ENCODE measurements at places on chromosomes 7 and 10. TPM values are rescaled to one million over a fixed set of nuclear protein-coding genes. Genes with fewer than 3 reads are reported as not detected.

DNA sequence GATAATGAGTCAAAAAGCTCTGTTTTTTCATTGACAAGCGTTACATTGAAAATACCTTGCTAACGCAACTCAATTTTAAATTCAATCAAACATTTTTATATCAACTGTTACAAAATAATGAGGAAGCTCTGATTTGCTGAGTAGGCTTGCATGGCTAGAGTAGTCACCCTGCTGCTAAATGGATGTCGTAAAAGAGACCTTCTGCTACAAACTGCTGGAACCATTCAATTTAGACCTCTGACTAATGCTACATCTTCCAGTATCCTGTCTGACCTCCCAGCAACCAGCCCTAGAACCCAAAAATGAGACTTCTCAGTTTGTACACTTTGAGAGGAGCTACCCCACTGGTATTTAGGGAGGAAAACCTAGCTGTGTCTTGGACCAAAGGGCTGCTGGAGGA is 84.0 kb upstream of the ELMO1 start:
- no peak for DNase-seq

Gene TAS2R60
- total RNA-seq = not detected

DNA sequence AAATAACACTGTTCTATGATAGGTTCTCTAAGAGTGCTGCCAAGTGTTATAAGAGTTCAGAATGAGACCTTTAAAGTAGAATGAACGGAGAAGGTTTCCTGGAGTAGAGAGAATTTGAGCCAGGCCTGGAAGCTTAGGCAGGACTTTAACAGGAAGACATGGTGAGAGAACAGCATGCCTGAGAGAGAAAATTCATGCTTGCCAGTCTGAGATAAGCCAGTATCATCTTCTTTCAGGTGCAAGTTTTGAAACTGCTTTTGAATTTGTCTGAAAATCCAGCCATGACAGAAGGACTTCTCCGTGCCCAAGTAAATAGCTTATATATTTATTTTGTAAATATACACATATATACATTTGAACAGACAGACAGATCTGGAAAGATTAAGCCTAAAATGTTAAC is 22.1 kb downstream of the ARMC10 start:
- DNase-seq = no peak

DNA sequence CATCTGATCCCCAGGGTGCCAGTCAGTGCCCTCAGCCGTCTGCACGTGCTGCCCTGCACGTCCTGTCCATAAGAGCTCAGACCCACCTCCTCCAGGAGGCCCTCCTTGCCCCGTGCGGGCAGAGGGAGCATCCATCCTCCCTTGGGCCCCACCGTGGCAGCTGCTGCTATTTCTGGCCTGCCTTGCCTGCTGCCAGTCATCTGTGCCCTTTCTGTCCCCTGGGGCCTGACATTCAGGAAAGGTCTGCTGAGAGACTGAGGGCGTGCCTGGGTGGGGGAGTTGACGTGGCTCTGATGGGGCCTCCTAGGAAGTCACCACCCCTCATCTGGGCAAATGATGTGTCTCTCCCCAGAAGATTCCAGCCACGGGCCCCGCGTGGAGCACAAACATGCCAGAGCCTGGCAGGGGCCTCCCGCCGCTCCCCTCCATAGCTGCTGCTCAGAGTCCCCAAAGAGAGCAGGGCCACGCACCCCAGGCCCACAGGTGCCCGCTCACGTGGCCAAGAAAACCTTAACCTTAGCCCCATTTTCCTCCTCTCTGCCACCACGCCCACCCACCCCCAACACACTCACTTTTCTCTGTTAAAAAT is 21.8 kb downstream of the DPYSL4 start:
- DNase-seq = no peak

GRCh38 chr10:75390178-75390577 is 11.4 kb downstream of the ZNF503 start:
- DNase-seq = no peak

GRCh38 chr10:117460846-117461765 is 81.4 kb upstream of the EMX2 start:
- DNase-seq = peak; percentile 93

Gene LRRC61
- 86.5 TPM for total RNA-seq

DNA sequence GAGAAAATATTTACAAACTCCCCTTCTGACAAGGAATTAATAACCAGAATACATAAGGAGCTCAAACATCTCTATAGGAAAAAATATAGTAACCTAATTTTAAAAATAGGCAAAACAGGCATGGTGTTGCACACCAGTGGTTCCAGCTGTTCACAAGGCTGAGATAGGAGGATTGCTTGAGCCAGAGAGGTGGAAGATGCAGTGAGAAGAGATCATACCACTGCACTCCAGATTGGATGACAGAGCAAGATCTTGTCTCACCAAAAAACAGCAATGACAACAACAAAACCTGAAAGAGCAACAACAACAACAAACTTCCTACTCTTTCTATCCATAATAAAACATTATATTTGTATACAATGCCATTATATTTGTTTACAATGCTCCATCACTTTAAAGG is 304.4 kb upstream of the CNTNAP2 start:
- no peak for DNase-seq

DNA sequence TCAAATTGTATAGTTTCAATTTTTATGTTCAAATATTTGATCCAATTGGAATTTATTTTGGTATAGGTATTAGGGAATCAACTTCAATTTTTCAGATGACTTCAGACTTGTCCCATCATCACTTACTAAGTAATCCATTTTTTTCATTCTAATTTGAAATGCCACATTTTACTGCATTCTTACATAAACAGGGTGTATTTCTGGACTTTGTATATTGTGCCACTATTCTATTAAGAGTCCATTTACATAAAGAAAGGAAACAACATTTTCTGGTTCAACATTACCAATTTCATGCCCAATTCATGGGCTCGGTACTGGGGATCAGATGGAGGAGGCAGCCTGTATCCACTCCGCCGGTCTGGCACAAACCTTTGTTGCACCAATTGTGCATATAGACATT is 15.8 kb downstream of the ECD start:
- no peak for DNase-seq

Gene NEURL1
- 0.05 TPM for total RNA-seq

GRCh38 chr7:115195208-115195607 is 273.3 kb downstream of the MDFIC start:
- DNase-seq = no peak

DNA sequence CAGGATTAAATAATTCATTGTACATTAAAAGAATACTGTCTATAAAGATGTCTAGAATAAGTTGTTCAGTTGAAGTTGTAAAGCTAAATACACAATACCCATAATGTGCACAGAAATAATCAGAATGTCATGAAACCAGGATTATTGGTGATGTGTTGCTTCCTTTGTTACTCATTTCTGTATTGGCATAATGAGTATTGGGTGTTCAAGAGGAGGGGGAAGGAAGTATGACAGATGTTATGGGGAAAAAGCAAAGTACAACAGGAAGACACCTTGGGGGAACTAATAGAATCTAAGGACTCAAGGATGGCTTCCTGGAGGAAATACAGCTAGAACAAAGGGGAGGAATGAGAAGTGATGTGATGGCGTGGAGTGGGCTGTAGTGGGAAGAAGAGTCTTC is 15.0 kb downstream of the ANKRD1 start:
- DNase-seq = no peak

Gene GBX1
- not detected for total RNA-seq

Gene PNLIP
- not detected for total RNA-seq

Gene PLA2G12B
- total RNA-seq = 0.05 TPM

Gene PLOD3
- total RNA-seq = 31.3 TPM

DNA sequence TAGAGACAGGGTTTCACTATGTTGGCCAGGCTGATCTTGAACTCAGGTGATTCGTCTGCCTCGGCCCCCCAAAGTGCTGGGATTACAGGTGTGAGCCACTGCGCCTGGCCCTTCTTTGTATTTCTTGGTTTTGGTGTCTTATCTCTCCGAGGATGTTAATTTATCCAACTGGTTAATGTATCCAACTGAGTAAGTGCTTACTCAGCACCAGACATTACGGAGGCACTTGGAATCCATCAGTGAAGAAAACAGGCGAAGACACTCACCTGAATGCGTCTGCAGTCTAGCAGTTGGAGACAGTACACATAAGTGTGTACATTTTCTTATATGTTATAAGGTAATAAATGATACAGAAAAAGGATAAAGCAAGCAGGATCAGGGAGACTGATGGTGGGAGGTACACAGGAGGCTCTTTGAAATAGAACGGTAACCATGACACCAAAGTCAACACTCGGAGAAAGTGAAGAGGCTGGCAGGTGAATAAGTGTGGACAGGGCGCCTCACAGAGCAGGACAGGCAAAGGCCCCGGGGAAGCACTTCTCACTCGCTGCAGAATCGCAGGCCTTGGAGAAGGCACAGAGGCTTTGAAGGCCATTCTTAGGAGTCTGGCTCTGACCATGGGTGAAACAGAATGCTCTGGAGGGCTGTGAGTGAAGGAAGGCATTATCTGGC is 73.1 kb downstream of the LANCL2 start:
- DNase-seq = no peak

Gene OGDHL
- total RNA-seq = 58.5 TPM

DNA sequence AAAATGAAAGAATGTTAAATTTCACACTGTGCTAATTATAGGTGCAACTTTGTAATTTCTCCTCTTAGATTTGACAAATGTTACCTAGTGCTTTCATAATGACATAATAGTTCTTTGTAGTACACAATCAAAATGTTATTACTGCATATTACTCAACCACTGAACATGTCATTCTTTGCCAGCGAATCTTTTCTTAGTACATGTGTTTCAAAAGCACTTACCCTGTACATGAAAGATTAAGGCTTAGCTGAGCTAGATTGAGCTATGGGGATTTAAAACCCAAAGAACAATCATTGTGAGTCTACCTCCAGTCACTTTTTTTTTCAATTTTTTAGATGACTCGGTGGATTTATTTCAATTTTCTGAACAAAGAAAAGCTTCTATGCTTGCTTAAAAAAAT is 123.5 kb upstream of the FERD3L start:
- DNase-seq = no peak

- no peak for DNase-seq
These were observed 368.8 kb downstream of the SFMBT2 start for GRCh38 chr10:7042000-7042399.

Gene SPDYE1
- total RNA-seq = not detected

DNA sequence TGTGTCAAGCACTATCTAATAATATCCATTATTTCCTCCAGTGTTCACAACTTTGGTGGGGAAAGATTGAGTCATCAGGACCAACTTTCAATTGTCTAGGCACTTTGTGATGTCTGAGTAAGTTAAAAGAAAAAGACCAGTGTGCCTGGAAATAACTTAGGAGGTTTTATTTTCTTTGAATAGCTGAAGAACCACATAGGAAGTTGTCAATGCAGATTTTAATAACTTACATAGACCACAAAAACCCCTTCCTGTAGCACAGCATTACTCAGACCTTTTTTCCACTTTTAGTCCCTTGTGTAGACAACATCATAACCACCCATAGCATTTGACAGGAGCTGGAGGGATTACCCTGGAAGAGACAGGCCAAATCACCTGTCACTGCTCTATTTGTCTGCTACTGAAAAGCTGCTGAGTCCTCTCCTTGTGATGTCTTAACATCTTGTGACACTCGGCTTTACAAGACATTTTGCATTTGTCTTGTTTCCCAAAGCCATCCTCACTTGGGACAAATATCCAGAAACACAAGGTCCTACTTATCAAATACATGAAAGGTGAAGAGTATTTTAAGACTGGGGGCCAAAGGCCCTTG is 241.5 kb upstream of the PTER start:
- peak; percentile 12 for DNase-seq

DNA sequence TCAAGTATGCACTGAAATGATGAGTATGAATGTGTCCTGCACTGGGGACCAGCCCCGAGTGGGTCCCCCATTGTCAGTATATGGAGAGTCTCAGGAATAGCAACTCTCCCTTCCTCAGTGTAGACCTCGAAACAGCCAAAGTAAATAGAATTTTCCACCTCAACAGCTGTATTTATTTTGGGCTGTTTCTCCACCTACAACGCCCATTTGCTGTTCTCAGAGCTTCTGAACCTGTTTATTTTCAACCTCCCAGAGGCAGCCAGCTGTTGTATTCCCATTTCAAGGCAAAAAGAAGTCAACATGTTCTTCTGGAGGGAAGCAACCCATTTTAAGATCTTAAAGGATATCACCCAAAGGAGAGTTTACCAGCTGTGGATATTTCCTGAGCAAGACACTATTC is 59.6 kb upstream of the BICC1 start:
- DNase-seq = no peak

Gene PKD2L1
- not detected for total RNA-seq

GRCh38 chr7:122965306-122965705 is 30.2 kb downstream of the TAS2R16 start:
- DNase-seq = peak; percentile 3

DNA sequence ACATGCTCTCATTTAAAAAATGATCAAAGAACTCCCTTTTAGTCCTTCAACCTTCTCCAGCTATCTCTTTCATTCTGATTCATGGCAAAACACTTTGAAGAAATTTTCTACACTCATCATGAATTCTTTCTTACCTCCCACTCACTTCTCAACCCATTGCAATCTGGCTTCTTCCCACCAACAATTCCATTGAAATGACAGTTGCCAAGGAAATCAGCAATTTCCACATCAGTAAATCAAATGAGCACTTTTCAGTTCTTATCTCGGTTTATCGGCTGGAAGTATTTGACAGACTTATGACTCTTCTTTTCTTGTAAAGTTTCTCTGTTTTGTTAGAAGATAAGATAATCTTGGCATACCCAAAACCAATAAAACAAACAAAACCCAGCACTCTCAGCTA is 99.1 kb upstream of the CACNA2D1 start:
- DNase-seq = peak; percentile 57

DNA sequence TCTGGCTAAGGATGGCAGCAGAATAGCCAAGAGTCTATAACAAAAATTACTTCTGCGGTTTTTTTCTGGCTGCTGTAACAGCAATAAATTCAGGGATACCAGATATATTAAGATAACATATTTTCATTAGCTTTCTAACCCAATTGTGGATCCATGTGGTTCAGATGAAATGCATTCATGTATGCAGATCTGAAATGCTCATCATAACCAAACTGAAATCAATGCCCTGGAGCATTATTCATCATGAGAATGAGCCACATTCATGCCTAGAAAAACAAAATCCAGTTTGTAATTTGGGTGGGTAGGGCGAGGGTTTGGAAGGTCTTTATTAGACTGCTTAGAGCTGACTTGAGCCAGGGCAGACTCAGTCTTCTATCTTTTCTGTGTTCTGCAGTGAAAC is 69.8 kb upstream of the SEMA3A start:
- DNase-seq = no peak

DNA sequence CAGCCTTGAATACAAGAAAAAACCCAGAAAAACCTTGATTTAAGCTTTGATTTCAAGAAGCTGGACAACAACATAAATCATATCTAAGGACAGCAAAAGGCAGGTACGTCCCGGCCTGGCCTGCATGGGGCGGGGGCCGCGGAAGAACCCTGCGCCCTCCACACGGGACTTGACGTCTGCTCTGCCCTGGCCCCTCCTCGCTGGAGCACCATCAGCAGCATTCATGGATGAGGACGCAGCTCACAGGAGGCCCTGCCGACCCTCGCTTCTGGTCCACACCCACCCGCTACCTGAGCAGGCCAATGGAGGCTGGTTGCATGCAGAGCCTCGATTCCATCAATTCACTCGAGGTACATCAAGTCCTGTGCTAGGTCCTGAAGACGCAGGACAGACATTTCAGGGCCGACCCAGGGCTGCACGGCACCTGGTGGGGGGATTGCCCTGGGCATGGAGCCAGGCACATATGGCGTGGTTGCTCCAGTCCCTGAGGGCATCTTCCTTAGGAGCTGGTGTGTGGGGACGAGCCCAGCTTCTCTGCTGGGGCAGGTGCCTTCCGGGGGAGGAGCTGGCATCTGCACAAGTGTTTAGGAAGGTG is 63.1 kb upstream of the NKX6-2 start:
- no peak for DNase-seq

Measured in renal cortical epithelial cell (primary cell).